Hair follicular keratinocyte (primary cell): ENCODE measurements at places on chromosomes 11 and 22. TPM values are rescaled to one million over a fixed set of nuclear protein-coding genes. Genes with fewer than 3 reads are reported as not detected.

The PRG3 gene
- total RNA-seq = not detected in 2 replicates

The RNH1 gene
- 322 and 445 TPM in 2 replicates for total RNA-seq

The TEX12 gene
- not detected in 2 replicates for total RNA-seq

The MMP10 gene
- total RNA-seq = 1.8 and 25.9 TPM in 2 replicates

The TMEM191C gene
- total RNA-seq = 0.08 and 0.47 TPM in 2 replicates

The CCDC15 gene
- 2.6 and 11.2 TPM in 2 replicates for total RNA-seq

The SHANK2 gene
- 0.80 and 7.3 TPM in 2 replicates for total RNA-seq

The KCNJ1 gene
- total RNA-seq = 0.08 TPM in 1 of 2 replicates, not detected in the other
